ENCODE measurements at places on chromosomes 3 and 15.

DNA sequence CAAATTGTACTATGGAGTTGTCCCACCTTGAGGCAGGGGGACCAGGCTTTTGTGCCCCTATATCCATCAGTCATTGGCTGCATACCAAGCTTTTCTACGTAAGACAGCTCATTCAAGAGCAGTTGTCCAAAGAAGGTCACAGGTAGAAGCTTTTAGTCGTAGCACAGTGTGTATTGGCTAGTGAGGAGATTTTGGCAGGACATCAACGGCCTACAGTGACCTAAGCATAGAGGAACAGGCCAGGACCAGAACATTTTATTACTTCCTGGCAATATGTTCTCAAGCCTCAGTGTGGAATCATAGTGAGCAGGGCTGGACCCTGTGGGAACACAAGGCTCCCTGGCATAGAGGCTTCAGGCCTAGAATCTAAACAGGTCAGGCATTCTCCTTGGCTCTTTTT is 105.4 kb upstream of the ANKRD28 start:
- no peak for DNase-seq

- DNase-seq = no peak
These were observed 47.8 kb downstream of the CCDC54 start for GRCh38 chr3:107425033-107425432.

DNA sequence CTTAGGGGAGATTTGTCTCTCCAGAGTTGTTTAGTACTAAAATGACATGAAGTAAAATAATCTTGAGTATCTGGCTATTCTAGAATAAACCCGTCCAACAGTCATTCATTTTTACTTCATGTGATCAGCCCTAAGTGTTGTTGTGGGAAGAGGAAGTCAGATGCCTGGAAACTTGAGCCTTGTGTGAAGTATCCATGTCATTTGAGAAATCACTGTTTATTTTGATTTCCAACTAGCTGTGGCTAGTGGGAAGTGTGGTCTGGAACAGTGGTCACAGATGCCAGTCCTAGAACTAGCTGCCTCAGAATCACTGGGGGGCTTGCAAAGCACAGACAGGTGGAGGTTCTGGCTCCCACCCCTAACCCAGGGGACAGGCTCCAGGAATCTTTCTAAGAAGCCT is 77.7 kb upstream of the LIMD1 start:
- DNase-seq = no peak

- DNase-seq = no peak
These were observed 31.3 kb upstream of the ARHGEF3 start for GRCh38 chr3:56833022-56833421.

DNA sequence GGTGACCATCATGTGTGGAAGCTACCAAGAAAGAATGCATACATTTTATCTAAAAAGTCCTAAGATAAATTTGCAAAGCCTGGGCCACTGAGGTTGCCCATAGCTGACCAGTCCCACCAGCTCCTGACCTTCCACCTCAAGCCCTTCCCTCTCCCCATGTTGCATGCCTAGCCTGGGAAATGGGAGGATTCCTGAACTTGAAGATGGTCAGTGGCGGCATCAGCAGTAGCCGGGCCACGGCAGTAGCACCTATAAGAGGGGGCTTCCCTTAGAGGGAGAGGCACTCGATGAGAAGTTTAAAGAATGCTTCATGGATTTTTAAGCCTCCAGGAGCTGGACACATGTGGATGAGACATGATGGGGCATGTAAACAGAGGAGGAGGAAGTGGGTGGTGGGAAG is 172.1 kb downstream of the KLF13 start:
- DNase-seq = no peak

DNA sequence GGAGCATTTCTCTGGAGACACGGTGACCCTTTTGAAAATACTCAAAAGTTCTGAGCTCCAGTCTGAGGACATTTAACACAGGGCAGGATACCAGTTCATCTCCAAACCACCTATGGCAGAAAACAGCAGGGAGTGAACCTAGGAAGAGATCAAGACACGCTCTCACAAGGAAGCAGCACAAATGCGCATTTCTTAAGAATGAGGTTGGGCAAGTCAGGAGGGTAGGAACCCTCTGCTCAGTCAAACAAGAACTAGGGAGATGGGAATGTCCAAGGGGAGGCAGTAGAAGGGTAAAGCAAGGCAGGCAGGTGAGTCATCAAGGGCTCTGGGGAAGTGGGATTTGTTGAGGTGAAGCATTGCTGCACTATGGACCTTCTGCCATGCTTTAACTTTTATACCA is 60.3 kb upstream of the PSMD6 start:
- DNase-seq = no peak
